ENCODE measurements at places on chromosomes 12 and 14.

- DNase-seq, result no peak
Observed at GRCh38 chr14:104363891-104364760, 215.4 kb upstream of the C14orf180 start.

GRCh38 chr14:68040633-68041369, 221.2 kb downstream of the RAD51B start:
- no peak for DNase-seq

DNA sequence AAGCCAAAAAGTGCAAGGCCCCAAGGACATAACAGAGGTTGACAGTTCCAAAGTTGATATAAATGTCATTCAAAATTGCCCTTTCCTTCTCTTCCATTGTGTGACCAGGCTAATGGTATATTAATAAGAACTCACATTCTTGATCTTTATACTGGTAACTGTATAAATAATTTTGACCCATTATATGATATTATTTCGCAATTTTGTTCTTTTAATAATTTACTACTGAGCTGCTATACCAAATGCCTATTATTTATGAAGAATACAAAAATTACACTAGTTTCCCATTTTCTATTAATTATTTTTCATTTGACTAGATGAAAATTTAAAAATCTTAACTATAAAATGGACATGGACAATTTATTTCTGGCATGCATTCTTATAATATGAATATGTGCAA, 370.2 kb downstream of the SOX5 start:
- DNase-seq, result no peak

GRCh38 chr12:62438098-62438692, 28.4 kb upstream of the MON2 start:
- no peak for DNase-seq

- DNase-seq, result no peak
Observed at GRCh38 chr12:71627438-71628002, 36.1 kb downstream of the ZFC3H1 start.

DNA sequence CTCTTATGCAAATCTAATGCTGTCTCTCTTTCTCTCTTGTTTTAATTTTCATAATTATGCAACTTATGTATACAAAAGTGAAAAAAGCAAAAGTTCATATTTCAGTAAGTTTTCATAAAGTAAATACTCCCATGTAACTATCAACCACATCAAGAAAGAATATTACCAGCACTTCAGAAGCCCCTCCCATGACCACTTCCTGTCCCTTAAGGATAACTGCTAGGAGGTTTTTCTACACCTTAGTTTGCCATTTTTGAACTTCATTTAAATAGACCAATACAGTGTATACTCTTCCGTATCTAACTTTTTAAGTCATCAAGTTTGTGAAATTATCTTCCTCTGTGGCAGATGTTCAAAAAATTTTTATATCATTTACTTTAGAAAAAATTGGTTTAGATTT, 547 bp upstream of the OR4K15 start:
- no peak for DNase-seq

DNA sequence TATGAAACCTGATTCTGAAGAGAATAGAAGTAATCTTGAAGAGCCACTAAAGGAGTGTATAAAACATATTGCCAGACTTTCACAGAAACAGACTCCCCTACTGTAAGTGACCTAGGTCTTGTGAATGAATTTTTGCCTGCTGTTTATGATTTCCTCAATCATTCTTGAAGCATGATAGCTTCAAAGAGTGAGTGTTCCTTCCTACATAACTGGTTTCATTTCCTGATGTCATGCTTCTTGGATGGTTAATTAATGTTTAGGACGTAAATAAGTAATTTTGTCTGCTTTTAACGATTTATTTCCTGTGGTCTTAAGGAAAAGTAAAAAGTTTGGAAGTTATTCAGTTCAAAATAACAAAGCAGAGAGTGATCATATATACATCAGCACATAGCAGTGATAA, 129.8 kb downstream of the PIK3C2G start:
- DNase-seq, result no peak

DNA sequence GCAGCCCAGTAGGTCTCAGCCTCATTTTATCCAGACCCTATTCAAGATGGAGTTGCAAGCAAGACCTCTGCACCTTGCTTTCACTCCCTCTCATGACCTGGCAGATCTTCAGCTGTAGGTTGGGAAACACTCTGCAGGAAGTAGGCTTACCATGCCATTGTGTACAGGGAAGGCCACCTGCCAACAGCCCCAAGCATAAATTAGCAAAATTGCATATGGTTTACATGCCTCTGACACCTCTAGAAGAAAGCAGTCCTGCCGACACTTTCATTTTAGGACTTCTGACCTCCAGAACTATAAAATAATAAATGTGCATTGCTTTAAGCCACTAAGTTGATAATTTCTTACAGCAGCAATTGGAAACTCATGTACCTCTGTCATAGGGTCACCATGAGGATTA, 96.9 kb downstream of the SLC15A4 start:
- no peak for DNase-seq

DNA sequence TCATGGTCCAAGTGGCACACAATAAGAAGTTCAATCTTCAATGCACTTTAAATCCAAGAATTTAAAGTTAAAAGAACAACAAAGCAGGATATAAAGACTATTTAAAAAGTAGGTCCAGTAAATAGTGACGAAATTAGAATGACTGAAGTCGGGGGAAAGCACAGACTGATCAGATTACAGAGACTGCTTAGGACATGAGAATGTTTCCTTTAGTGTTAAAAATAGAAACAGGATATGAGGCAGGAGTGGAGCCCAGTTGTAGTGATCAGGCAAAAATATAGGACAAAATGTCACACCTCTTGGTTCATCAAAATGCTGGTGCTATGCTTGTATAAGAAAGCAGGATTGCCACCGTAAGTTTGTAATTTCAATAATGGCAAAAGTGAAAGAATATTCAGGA, 52.2 kb upstream of the CD163 start:
- no peak for DNase-seq

DNA sequence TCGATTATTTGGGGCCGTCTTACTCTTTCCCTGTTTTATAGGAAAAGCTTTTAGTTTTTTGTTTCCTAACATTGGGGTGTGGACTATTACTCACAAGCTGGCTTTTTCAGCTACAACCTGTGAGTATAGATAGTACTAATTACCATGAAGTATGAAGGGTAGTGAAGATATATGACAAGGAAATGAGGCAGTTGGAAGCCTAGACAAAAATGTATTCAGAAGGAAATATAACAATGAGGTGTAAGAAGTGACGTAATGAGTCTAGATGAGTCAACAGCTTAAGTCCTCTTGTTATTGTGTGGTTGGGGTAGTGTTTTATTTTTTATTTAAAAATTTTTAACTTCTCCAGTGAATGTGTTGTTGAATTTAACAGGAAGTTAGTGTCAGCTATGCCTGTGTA, 804.5 kb downstream of the NRXN3 start:
- DNase-seq, result no peak

DNA sequence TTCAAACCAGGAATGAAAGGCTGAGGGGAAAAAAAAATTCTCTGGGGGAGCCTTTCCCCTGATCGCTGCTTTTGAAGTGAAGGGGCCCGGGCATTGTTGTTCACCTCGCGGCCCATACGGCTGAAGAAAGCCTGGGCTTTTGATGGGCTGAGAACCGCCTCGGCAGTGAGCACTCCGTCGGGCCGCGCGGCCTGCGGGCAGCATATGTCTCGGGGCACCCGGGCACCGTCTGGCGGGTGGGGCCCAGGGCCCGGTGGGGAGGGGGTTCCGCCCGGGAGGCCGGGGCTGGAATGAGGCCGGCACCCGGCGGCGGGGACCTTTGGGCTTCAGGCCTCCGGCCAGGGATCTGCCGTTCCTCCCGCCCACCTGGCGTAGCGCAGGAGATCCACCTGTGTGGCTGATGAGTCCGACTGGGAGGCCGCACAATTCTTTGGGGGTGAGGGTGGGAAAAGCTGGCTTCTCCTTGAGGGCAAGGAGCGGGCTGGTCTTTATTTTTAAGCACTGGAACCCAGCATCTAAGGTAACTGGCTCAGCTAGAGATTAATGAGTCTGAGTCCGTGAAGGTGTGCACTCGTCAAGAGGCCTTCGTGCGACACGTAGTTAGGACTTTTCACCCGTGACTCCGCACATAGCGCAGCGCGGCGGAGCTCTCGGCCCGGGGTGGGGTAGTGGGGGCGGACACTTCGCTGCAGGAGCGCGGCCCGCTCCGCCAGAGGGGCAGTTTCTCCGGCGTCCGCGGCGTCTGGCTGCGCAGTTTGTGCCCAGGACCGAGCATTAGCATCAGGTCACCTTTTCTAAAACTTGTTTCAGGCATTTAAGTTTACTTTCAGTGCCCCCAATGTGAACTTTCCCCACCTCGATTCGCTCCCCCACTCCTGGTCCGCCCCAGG, 10.6 kb downstream of the FOXA1 start:
- no peak for DNase-seq

- no peak for DNase-seq
Observed at GRCh38 chr14:71136386-71137060, 229.3 kb downstream of the PCNX1 start.

Data from stimulated activated CD8-positive, alpha-beta memory T cell treated with anti-CD3 and anti-CD28 coated beads, Interleukin-2, amount 100 ng/mL, for 1 hour (primary cell).